ENCODE measurements at places on chromosomes 2 and 18.

GRCh38 chr2:170212625-170213280, 34.8 kb downstream of the MYO3B start:
- DNase-seq, result no peak

GRCh38 chr2:150023044-150023443, 435.5 kb upstream of the MMADHC start:
- no peak for DNase-seq

DNA sequence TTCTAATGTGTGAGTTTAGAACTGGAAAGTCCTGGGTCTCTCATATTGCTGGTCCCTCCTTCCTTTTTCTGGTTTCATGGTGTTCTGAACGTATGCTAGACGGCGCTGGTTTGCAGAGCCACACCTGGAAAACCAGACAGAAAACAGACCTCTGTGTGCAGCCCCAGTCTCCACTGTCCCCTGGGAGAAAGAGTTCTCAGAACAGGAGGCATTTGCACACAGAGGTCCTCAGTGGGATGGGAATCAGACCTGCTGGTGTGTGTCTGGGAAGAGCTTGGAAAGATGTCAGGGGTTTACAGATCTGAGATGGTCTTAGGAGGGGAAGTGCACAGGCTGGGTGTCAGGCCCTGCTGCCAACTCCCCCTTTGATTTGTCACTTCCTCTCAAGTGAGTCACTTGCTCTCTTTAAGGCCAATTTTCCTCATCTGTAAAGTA, 14.9 kb upstream of the MBP start:
- peak; percentile 57 for DNase-seq

DNA sequence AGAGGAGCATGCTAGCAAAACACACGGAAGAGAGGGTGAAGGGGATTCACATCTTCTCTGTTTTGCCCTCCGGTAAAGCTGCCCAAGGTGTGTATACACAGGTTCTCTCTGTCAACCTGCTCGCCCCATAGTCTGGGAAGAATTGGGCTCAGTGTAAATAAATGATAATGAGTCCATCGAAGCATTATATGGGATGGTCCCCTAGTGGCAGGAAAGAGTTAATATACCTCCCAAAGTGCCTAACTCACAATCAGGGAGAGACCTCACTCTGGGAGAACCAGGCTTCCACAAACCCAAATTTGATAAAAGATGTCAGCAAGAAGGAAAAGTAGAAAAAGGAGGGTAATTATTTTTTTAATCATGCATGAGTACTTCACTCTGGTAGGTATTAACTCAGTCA, 262.2 kb upstream of the ZNF521 start:
- no peak for DNase-seq

GRCh38 chr2:26668856-26669750, 23.4 kb upstream of the KCNK3 start:
- DNase-seq, result no peak

Data from activated T-cell treated with anti-CD3 and anti-CD28 coated beads, Interleukin-2, amount 50 U/mL, for 24 hours (primary cell).